ENCODE measurements at places on chromosomes 5 and 9.

DNA sequence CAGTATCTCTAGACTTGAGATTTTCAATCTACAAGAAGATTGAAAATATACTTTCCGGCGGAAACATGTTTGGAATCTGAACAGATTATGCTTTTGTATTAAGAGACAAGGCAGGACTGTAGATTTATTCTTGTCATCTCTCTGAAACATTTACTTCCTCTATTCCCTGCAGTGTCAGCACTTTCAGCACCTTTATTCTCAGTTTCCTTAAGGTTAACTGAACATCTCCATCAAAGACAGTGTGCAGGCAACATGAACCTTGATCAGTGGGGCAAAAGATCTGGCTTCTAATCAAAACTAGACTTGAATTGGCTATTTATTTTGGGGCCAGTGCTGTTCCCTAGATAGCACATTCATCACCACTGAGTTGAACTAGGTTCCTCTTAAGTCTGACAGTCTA, 129.9 kb upstream of the HCN1 start:
- no peak for DNase-seq

GRCh38 chr5:72010430-72010829, 96.8 kb upstream of the MAP1B start:
- no peak for DNase-seq

- DNase-seq, result no peak
Measured at GRCh38 chr5:71587766-71588532, 809 bp downstream of the MCCC2 start.

DNA sequence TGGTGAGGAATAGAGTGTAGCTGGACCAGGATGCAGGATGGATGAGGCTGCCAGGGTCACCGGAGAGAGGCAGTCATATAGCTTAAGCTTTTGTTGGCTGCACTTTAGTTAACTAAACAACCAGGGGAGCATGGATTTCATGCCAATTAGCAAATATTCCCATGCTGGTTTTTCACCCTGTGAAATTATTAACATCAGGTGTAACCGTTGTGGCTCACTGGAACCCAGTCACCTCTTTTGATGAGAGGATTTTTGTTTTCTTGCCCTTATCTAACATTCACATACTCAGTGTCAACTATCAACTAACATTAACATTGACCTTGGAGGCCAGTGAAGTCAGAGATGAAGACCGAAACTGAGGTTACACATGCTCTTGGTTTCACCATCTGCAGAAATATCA, 97.2 kb upstream of the BASP1 start:
- DNase-seq, result no peak

DNA sequence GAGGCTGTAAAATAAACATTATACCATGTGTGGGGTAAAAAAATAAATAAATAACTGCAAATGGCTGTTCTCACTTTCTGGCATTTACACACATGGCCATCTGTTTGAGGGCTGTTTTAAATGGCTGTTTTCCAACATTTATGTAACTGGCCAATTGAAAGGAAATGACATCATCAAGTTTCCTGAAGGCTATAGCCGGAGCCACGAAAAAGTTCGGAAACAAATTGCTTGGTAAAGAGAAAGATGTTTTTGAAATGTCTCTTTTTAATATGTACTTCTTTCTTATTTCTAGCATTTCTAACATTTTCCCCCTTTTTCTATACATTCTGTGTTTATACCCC, 95.4 kb upstream of the DAB2 start:
- DNase-seq, result peak; percentile 96

DNA sequence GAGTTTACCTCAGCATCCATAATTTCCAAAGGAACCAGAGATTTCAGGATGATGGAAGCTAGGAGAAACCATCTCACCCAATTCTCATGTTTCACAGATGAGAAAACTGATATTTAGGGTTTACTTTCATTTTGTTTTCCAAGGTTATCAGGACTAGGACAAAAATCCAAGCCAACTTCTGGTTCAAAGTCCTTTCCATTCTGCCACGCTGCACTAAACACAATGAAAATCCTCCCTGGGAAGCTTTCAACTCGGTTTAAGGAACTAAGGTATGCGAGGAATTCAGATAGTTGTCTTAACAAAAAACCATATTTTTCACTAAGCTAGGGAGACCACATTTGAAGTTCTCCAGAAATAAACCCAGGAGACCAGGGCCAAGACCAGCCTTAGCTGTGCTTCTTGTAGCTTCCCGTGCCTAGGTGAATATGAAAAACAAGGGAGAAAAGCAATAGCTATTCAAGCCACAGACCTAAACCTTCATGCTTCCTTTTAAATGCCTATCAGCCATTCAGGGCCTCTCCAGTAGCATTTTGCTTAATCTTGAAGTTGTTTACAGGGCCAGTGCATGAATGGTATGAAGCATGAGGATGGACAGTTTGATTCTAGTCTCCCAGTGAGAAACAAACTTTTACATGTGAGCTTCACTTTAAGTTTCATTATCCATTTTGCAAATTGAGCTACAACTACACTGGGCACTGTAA, 167.9 kb downstream of the DENND1A start:
- peak; percentile 50 for DNase-seq

- no peak for DNase-seq
Measured at GRCh38 chr9:132185073-132186009, 23.5 kb downstream of the NTNG2 start.

DNA sequence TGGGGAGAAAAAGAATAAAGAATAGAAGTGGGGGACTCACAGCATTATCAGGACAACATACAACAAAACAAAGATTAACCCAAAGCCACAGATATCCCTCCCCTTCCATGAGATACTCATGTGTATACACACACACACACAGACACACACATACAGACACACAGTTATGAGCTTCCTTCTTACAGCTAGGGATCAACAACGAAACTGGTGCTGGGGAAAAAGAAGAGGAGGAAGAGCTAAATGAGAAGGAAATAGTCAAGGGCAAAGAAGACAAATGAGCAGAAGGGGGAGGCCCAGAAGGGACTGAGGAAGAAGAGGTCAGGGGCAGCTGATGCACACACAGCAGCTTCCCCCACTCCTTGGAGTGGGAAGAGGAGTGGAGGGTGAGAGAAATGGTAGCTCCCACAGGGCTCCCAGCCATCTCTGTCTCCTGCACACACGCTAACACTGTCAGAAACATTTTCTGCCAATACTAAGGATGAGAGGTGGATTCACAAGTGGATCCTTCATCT, 66.2 kb downstream of the SIL1 start:
- DNase-seq, result peak; percentile 35

- DNase-seq, result peak; percentile 85
Measured at GRCh38 chr5:35117967-35118366, 70.2 kb upstream of the AGXT2 start.

DNA sequence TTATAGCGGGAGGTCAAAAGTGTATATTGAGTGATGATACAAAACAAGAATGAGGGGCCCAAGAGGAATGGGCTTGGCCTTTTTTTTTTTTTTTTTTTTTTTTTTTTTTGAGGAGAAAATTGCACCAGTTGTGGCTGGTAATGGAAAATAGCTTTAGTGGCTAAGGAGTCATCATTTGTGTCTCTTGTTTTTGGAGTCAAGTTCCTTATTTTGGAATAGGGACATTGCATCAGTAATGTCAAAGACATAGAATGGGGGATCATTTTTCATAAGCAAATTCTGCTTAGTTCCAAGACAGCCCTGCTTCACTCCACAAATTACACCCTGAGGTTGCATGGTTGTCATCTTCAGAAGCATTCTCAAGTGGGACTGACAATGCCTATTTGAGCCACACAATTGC, 137.4 kb downstream of the STK32A start:
- no peak for DNase-seq

DNA sequence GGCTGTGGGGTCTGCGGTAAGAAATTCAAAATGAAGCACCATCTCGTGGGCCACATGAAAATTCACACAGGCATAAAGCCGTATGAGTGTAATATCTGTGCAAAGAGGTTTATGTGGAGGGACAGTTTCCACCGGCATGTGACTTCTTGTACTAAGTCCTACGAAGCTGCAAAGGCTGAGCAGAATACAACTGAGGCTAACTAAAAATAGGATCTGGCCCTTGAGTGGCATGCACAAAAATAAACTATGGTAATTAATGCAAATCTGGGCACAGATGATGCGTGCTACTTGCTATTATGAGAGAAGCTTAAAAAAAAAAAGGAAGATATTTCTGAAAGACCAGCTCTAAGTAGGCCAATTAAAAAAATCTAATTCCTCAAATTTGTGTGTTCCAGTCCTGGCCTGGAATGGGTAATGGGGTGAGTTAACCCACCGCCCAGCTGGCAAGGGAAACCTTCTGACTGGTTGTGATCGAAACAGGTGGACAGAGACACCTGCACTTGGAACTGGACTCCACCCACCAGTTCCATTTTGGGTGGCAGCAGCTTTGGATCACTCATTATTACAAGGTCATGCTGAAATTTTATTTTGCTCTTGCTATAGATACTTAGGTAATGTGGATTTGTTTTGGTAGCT, 26.6 kb upstream of the ZBTB34 start:
- DNase-seq, result no peak

GRCh38 chr9:6566409-6567139, 79.0 kb downstream of the GLDC start:
- peak; percentile 95 for DNase-seq

GRCh38 chr5:19258686-19259085, 729.3 kb downstream of the CDH18 start:
- no peak for DNase-seq

DNA sequence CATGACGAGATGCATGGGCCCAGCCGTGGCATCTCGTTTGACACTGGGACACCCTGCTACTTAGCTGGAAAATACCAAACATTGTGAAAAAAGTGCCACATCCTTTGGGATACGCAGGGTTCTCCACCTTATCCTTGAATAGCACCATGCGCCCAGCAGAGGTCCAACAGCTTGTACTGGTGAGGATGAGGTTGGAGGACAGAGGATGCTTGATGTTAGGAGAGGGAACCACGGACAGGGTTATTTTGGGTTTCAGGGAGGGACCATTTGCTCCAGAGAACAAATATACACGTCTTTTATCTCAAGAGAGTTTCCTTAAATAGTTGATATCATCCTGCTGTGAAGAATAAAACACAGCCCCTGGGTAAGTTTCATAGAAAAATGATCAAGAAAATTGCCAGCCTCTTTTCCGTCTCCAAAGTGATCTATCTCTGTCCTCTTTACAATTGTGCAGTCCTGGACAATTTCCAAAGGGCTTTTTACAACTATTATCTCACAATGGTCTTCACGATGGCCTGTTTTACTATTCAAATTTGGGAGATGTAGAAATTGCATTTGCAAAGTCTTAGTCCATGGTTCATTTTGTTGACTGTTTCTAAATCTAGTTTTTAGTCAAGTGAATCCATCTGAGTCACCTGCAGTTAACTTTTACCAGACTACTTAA, 19.9 kb upstream of the FRRS1L start:
- DNase-seq, result no peak

DNA sequence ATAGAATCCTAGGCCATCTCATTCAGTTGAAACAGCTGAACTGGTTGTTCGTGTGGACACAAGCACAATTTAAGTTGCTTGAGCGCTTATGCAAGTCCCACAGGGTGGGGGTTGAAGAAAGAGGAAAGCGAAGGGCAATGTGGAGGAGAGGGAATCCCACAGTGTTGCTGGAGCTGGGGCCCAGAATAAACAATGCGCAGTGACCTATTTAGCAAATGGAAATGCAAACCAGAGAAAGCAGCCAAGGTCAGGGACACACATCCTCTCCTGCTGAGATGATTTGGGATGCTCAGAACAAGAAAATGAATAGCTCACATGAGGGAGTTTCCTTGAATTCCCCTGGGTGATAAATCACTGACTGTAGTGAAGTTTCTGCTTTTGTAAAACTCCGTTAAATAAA, 838.3 kb downstream of the TLE4 start:
- peak; percentile 95 for DNase-seq

GRCh38 chr5:126919566-126919965, 110.8 kb downstream of the MARCHF3 start:
- DNase-seq, result no peak

GRCh38 chr5:106380736-106381135, 1290.0 kb downstream of the EFNA5 start:
- DNase-seq, result peak; percentile 75

- no peak for DNase-seq
Measured at GRCh38 chr5:9516591-9516990, 29.3 kb downstream of the SEMA5A start.

- DNase-seq, result no peak
Measured at GRCh38 chr5:68407311-68408239, 192.0 kb downstream of the PIK3R1 start.

DNA sequence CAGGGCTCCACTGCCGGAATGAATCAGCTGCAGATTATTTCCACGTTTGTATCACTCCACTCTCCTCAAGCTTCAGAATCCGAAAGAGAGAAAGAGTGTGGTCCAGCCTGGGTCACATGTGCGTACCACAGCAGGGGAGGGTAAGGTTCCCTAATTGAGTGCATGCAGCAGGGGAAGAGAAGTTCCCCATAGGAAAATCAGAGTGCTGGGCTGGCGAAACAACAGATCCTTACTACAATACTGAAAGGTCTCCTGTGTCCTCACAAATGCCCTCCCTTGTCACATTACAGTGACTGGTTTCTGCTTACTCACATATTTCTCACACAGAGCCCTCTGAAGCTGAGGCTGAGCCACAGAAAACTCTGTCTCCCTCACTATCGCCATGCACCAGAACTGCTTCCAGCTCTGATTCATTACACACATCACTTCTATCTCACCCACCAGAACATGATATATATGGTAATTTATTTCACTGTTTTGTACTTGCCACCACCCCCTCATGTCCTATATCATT, 532.2 kb upstream of the TUSC1 start:
- no peak for DNase-seq

DNA sequence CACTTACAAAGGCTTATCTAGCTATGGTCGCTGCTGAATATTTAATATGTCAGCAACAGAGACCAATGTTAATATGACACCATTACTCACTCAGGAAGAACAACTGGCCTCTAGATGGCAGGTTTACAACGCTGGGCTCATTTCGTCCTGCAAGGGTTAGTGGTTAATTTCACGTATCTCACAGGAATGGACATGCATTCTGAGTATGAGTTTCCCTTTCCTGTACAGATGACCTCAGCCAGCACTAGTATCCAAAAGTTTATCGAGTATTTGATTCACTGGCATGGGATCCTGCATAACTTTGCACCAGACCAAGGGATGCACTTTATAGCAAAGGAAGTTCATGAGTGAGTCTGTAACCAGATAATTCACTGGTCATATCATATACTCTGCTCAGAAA, 8.7 kb upstream of the TRPC7 start:
- DNase-seq, result peak; percentile 65

DNA sequence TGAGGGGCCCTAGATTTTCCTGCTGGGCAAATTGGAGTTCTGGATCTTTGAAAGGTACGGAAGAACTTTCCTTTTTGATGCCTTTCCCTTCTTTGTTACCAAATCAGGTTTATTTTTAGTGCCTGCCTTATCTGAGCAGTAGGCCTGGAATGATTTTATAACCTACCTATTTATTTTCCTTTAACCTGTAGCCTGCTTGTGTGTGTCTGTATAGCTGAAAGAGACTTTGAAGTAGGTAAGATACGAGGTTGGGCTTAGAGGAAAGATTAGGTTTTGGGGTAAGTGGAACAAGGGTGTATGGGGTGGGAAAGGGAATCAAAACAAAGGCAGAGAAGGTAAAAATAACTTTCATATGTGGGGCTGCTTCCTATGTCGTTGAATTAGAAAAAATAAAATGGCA, 211.2 kb downstream of the CD180 start:
- no peak for DNase-seq
